ENCODE measurements at places on chromosomes 6 and 20. TPM values are rescaled to one million over a fixed set of nuclear protein-coding genes. Genes with fewer than 3 reads are reported as not detected.
A peak's percentile ranks its signal among the peaks of the same experiment; 100 is the strongest.

Gene RIMS1
- not detected for total RNA-seq

Gene COX7A2
- 577 TPM for total RNA-seq

Gene SAPCD1
- total RNA-seq: 10.5 TPM

GRCh38 chr6:33904050-33904746 lies 100.4 kb upstream of the MLN start:
- peak; percentile 87 for DNase-seq

GRCh38 chr6:156281266-156281665 lies 495.9 kb upstream of the ARID1B start:
- DNase-seq: no peak

- DNase-seq: no peak
These were observed 109.1 kb downstream of the TFAP2B start for GRCh38 chr6:50927800-50928199.

GRCh38 chr6:118813775-118814174 lies 80.2 kb upstream of the ASF1A start:
- DNase-seq: peak; percentile 48

DNA sequence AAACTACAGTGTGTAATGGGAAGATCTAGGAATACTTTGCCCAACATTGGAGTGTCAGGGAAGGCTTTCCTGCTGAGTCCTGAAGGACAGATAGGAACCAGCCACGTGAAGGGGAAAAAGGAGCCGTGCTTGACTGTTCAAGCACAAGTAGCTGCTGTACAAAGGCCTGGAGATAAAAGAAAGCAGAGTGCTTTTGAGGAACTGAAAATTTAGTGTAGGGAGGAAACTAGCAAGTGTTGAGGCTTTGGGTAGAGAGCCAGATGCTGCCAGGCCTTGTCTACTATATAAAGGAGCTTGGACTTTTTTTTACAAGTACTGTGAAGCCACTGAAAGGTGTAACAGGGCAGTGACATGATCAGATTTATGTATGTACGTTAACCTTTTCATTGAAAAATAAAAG lies 39.0 kb downstream of the DSE start:
- no peak for DNase-seq

- DNase-seq: peak; percentile 35
These were observed 3.9 kb downstream of the ETV7 start for GRCh38 chr6:36383606-36384005.

- DNase-seq: no peak
These were observed 186.5 kb downstream of the MAFB start for GRCh38 chr20:40502576-40502975.

DNA sequence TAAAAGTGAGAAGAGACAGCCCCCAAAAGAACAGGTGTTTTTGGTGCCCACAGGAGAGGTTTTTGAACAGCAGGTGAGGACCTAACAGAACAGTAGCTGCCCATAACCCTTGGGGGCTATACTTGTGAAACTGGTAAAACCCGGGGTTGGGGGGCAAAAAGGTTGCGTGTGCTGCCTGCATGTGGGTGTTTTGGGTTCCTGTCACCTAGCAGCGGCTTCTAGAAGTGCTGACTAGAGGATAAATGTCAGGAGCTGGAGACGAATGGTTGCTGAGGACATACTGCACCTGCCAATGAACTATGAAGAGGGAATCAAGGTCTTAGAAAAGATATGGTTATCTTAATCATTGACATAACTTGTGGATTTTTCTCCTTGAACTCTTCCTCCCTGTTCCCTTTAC lies 16.0 kb downstream of the TAF11 start:
- DNase-seq: no peak

GRCh38 chr20:33433465-33434234 lies 9.9 kb downstream of the SNTA1 start:
- no peak for DNase-seq

GRCh38 chr20:47699818-47700217 lies 85.5 kb downstream of the SULF2 start:
- no peak for DNase-seq

DNA sequence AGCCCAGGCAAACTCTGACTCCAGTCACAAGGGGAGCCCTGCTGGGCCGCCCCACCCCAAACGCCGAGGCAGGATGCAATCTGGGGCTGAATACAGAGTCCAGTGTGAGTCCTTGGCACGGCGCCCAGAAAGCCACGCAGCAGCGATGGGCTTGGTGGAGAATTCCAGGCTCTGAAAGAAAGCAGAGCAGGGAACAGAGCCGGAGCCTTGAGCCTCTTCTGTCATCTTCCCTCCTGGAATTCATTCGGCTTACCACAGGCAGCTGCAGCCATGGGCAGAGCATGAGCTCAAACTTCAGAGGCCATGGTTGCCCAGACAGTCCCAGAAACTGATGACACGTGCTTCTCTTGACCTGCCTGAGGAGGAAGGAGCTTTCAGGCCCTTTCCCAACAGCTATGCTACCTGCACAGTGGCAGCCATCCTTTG lies 441.1 kb upstream of the JARID2 start:
- no peak for DNase-seq
